ENCODE measurements at places on chromosomes 7 and 10. TPM values are rescaled to one million over a fixed set of nuclear protein-coding genes. Genes with fewer than 3 reads are reported as not detected.

The HPS1 gene
- total RNA-seq, result 7.9 TPM

The PRKAR2B gene
- 174 TPM for total RNA-seq

The TUBB8 gene
- total RNA-seq, result not detected

The LRRC17 gene
- 11.8 TPM for total RNA-seq

The ZNF775 gene
- 9.3 TPM for total RNA-seq

The METTL2B gene
- 25.1 TPM for total RNA-seq

The SYCE1 gene
- 0.74 TPM for total RNA-seq

The MMD2 gene
- 4.4 TPM for total RNA-seq

The MYL10 gene
- not detected for total RNA-seq

The PILRA gene
- total RNA-seq, result 1.2 TPM

The LRRC61 gene
- 14.0 TPM for total RNA-seq

The CYP2C8 gene
- total RNA-seq, result 0.74 TPM

The HACD1 gene
- 14.0 TPM for total RNA-seq

The CFTR gene
- total RNA-seq, result 0.25 TPM

The TAS2R41 gene
- not detected for total RNA-seq

The TRIL gene
- total RNA-seq, result 13.0 TPM

The HGF gene
- total RNA-seq, result 8.6 TPM

The LDB3 gene
- 0.25 TPM for total RNA-seq

The POLL gene
- total RNA-seq, result 6.1 TPM

The LIPK gene
- not detected for total RNA-seq

The CDNF gene
- 1.2 TPM for total RNA-seq

The AKR1C4 gene
- not detected for total RNA-seq

The CDC14C gene
- not detected for total RNA-seq

The GALNT17 gene
- total RNA-seq, result 26.3 TPM

The OR2A1 gene
- total RNA-seq, result under 0.01 TPM

The SSC4D gene
- 1.2 TPM for total RNA-seq

The MSS51 gene
- total RNA-seq, result 1.7 TPM

The KCND2 gene
- 38.6 TPM for total RNA-seq

The CPED1 gene
- 2.2 TPM for total RNA-seq

The EVX1 gene
- not detected for total RNA-seq

The ENO4 gene
- total RNA-seq, result 1.2 TPM

The SEMA3A gene
- total RNA-seq, result 29.5 TPM

The ACHE gene
- 16.7 TPM for total RNA-seq

The DHTKD1 gene
- 36.1 TPM for total RNA-seq

The LRIT1 gene
- not detected for total RNA-seq

The CRYGN gene
- 0.25 TPM for total RNA-seq

Measured in temporal lobe (tissue), 4 donors.